Stimulated activated CD8-positive, alpha-beta memory T cell treated with anti-CD3 and anti-CD28 coated beads, Interleukin-4, amount 100 ng/mL, for 4 hours (primary cell): ENCODE measurements at places on chromosomes 11 and 22.

DNA sequence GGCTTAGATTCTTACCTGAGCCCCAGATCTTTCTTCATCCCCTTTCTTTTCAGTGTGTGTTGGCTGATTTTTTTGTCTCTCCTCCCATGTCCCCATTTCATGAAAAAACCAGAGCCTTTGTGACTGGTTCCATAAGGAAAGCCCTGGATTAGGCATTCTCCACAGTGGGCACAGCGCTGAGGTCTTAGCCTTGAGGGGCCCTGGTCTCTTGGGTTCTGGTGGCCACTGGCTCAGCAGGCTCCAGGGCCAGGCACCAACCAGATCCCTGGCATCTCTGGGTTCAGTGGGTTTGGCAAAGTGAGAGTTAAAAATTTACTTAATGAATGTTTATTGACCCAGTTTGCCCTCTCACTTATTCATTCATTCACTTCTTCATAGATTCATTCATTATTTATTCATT, 49.5 kb upstream of the ACCSL start:
- no peak for DNase-seq

- no peak for DNase-seq
Observed at GRCh38 chr22:22513619-22514018, 5.1 kb upstream of the ZNF280B start.

- no peak for DNase-seq
Observed at GRCh38 chr11:109978895-109979294, 114.3 kb upstream of the ZC3H12C start.

DNA sequence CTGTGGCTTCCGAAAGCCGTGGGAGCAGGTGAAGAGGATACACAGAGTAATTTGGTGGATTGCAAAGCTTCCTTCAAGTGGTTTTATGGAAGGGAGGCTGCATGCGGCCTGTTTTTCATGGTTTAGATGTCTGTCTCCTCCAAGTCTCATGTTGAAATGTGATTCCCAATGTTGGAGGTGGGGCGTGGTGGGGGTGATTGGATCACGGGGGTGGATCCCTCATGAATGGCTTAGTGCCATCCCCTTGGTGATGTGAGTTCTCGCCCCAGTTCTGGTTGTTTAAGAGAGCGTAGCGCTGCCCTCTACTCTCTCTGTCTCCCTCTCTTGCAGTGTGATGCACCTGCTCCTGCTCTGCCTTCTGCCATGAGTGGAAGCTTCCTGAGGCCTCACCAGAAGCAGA, 247.8 kb upstream of the B3GAT1 start:
- DNase-seq, result no peak

DNA sequence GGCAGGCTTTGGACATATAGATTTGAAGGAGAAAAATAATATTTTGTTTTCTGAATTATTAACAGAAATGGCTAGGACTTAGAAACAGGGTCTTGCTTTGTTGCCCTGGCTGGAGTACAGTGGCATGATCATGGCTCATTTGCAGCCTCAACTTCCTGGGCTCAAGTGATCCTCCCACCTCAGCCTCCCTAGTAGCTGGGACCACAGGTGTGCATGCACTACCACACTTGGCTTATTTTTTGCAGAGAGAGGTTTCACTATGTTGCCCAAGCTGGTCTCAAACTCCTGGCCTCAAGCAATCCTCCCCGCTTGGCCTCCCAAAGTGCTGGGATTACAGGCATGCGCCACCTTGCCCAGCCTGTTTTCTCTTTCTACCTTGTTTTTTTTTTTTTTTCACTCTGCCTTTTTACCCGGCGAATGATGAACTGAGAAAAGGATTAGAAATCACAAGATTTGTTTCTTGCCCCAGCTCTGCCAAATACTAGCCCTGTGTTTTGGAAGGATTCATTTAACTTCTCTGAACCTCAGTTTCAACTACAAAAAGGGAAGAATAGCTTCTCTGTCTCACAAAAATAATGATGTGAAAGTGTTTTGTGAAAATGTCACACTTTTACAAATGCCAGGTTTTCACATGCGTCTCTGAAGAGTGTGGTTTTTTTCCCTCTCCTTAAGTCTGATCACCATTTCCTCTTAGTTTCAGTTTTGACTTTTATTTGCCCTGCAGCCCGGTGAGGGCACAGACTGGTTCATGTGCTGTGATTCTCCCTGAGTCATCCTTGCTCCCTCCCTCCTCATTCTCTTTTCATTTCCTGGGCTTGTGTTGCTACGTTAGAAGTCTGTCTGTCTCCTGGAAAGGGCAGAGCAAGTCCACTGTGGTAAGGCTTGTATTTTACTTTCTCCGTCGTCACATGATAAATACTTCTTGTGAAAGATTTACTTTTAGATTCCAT, 67.7 kb downstream of the BCL2L13 start:
- peak; percentile 2 for DNase-seq

- no peak for DNase-seq
Observed at GRCh38 chr11:118081241-118081958, 4.5 kb downstream of the TMPRSS4 start.

GRCh38 chr11:113167599-113167998, 146.8 kb upstream of the TTC12 start:
- DNase-seq, result no peak

DNA sequence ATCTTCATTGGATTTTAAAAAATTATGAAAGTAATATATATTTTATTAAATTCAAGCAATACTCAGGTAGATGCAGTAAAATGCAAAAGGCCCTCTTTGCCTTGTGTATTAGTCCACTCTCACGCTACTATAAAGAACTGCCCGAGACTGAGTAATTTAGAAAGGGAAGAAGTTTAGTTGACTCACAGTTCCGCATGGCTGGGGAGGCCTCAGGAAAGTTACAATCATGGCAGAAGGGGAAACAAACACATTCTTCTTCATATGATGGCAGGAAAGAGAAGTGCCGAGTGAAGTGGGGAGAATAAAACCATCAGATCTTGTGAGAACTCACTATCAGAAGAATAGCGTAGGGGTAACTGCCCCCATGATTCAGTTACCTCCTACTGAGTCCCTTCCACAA, 130.8 kb downstream of the HIPK3 start:
- no peak for DNase-seq

DNA sequence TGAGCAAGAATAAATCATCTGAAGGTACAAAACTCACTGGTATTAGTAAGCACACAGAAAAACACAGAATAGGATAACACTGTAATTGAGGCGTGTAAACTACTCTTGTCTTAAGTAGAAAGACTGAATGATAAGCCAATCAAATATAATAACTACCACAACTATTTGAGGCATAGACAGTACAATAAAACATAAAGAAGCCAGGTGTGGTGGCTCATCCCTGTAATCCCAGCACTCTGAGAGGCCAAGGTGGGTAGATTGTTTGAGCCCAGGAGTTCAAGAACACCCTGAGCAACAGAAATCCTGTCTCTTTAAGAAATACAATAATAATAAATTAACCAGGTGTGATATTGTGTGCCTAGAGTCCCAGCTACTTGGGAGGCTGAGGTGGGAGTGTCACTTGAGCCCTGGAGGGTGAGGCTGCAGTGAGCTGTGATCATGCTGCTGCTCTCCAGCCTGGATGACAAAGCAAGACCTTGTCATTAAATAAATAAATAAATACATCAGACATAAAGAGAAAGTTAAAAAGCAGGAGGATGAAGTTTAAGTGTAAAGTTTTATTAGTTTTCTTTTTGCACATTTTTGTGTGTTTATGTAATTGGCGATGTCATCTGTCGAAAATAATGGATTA, 390.6 kb downstream of the DYNC2H1 start:
- DNase-seq, result no peak

DNA sequence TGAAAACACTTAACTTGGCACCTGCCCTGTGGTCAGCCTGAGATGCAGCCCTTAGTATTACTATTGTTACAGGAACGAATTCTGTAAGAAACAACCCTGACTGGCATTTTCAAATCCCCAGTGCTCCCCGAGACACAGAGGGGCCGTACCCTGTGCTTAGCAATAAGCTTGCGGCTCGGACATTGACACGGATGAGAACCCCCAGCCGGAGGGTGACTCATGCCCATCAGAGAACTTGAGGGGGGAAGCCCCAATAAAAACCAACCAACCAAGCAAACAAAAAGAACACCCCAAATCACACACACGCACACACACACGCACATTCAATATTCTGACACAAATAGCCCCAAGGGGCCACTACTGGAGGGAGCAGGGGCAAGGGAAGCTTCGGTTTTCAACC, 63.8 kb downstream of the SHISAL1 start:
- no peak for DNase-seq

DNA sequence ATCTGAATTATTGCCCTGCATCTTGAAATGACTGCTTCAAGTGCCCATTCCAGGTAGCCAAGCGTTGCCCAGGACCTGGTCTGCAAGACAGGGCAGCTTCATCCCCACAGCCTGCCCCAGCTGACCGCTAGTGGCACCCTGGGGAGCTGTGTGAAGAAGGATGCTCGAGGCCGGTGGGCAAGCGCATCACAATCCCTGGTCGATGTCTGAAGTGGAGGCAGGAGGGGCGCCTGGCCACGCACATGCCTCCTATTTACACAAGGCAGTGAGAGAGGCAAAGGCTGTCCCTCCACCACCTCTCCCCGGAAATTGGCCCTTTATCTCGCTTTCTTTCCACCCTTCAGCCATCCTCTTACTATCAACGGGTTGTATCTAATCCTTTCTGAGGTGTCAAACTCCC, 28.1 kb upstream of the PHF21A start:
- DNase-seq, result no peak

GRCh38 chr11:105334025-105334714, 194.6 kb upstream of the CARD18 start:
- no peak for DNase-seq

GRCh38 chr11:95413761-95414160, 182.8 kb upstream of the SESN3 start:
- no peak for DNase-seq

DNA sequence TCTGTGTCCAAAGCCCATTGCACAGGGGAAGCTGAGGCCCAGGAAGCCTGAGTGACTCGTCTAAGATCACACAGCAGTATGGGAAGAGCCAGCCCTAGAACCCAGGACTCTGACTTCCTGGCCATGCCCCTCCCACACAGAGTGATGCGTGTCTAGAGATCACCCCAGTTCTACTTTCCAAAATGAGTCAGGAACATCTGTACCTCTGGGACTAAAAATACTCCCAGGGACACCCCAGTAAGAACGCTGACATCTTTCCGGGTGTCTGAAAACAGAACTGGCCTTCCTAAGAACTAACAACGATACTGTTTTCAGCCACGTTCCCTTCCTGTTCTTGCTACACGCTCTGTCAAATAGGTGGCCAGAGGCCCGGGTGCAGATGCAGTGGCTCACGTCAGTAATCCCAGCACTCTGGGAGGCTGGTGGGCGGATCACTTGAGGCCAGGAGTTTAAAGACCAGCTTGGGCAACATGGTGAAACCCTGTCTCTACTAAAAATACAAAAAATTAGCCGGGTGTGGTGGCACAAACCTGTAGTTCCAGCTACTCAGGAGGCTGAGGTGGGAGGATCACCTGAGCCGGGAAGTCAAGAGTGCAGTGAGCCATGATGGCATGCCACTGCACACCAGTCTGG, 21.7 kb upstream of the PDGFB start:
- no peak for DNase-seq

- no peak for DNase-seq
Observed at GRCh38 chr22:23150762-23151161, 5.5 kb downstream of the RAB36 start.

DNA sequence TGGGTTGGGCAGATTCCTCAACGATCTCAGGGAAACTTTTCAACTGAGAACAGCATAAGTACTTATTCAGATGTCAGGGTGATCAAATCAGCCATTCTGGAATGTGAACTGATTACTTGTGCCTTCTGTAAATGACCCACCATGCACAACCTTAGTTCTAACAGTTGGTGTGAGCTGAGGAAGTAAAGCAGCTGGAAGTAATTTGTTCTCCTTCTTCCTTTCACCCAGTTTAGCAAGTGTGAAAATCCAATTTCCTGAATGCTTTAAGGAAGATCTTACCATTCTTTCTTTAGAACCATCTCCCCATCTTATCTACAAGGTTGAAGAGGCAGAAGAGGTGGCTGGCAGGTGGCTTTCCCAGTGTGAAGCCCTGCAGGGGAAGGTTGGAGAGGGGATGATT, 781.6 kb downstream of the ETS1 start:
- no peak for DNase-seq

DNA sequence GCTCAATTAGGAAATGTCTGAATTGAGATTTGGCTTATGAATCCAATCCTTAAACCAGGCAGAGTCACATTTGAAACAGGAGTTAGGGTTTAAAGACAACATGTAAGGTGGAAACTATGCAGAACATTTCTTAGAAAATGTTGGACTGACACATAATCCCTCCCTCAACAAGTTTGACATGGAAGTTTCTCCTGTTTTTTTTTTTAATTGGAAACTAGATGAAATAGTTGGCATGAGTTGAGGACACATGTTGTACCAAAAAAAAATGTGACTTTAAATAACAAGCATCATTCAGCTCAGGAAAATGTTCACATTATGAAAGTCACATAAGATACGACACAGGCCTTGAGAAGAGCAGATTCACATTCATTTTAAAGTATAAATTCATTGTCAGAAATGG, 154.9 kb upstream of the DDI1 start:
- no peak for DNase-seq

DNA sequence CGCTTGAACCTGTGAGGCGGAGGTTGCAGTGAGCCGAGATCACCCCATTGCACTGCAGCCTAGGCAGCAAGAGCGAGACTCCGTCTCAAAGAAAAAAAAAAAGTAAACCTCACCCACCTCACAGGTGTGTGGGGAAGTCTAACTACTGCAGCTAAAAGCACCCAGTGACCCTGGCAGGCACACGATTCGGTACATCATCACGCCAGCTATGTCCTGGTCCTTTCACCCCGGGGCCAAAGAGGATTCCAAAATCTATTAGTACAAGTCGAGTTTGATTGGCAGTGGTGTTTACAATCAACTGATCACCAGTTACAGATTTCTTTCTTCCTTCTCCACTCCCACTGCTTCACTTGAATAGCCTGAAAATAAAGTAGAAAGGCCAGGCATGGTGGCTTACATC, 6.3 kb downstream of the TST start:
- no peak for DNase-seq

GRCh38 chr11:46210133-46210636, 67.3 kb upstream of the CREB3L1 start:
- DNase-seq, result no peak

DNA sequence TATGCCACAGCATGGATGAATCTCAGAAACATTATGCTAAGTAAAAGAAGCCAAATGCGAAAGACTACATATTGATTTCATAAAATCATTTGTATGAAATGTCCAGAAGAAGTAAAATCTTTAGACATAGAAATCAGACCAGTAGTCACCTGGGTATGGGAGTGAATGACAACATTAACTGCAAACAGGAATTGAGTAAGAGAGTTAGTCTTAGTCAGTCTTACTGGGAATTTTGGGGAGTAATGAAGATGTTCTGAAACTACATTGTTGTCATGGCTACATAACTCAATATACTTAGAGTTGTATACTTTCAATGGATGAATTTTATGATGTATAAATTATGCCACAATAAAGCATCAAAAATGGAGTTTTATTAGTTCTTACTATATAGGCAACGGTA, 107.8 kb upstream of the CHORDC1 start:
- DNase-seq, result no peak

GRCh38 chr11:13043912-13044628, 35.0 kb downstream of the RASSF10 start:
- no peak for DNase-seq

- no peak for DNase-seq
Observed at GRCh38 chr11:44842220-44842619, 108.5 kb downstream of the TP53I11 start.

GRCh38 chr11:65539744-65540289, 14.9 kb downstream of the SCYL1 start:
- no peak for DNase-seq
